ENCODE measurements at places on chromosomes 5 and 9.

- peaks cover 11% of the 10 kb centered on the region for H3K4me1 ChIP-seq
- no peak overlapping the region for H3K4me3 ChIP-seq
- H3K27me3 ChIP-seq: no peaks in the 10 kb centered on the region
- peak; percentile 77 for DNase-seq
- H3K27ac ChIP-seq: no peak overlapping the region
Observed at GRCh38 chr9:129182625-129183494, 4.8 kb upstream of the IER5L start.

GRCh38 chr5:73497497-73498056, 665 bp upstream of the BTF3 start:
- H3K4me1 ChIP-seq: peaks cover 3% of the 10 kb centered on the region
- H3K36me3 ChIP-seq: peaks cover 34% of the 10 kb centered on the region
- no peaks in the 10 kb centered on the region for H3K27me3 ChIP-seq
- peak overlapping the region; percentile 98 for H3K27ac ChIP-seq
- no peak for DNase-seq

GRCh38 chr9:73523391-73523790, 371.7 kb downstream of the ANXA1 start:
- no peaks in the 10 kb centered on the region for H3K27me3 ChIP-seq
- H3K4me3 ChIP-seq: no peak overlapping the region
- H3K4me1 ChIP-seq: no peaks in the 10 kb centered on the region
- DNase-seq: no peak
- H3K36me3 ChIP-seq: no peaks in the 10 kb centered on the region

DNA sequence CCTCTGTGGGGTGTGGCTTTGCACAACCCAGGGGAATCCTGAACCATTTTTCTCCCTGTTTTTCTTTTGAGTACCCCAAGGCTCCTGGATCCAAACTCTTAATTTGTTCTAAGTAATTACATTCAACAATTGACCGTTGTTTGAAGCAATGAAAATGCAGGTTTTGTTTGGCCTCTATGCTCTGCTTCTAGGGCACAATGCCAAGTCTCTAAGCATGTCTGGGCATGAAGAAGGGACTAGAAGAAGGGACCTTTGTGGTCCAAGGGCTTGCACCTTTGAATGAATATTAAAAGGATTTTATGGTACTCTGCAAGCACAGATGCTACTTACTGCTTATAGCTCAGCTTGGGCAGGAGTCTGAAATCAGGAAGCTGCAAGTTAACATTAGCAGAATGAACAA, 6.6 kb upstream of the ENC1 start:
- peaks cover 9% of the 10 kb centered on the region for H3K4me1 ChIP-seq
- H3K36me3 ChIP-seq: no peaks in the 10 kb centered on the region
- H3K27ac ChIP-seq: no peak overlapping the region

GRCh38 chr9:116152390-116152789, 1.2 kb upstream of the PAPPA start:
- DNase-seq: no peak
- H3K27ac ChIP-seq: no peak overlapping the region
- H3K4me3 ChIP-seq: no peak overlapping the region
- H3K27me3 ChIP-seq: peaks cover 14% of the 10 kb centered on the region
- no peaks in the 10 kb centered on the region for H3K4me1 ChIP-seq
- no peaks in the 10 kb centered on the region for H3K36me3 ChIP-seq

GRCh38 chr9:133453651-133454050, 6.1 kb upstream of the CACFD1 start:
- H3K4me1 ChIP-seq: no peaks in the 10 kb centered on the region
- peaks cover 71% of the 10 kb centered on the region for H3K27me3 ChIP-seq
- no peak overlapping the region for H3K4me3 ChIP-seq
- no peak for DNase-seq
- no peaks in the 10 kb centered on the region for H3K36me3 ChIP-seq

DNA sequence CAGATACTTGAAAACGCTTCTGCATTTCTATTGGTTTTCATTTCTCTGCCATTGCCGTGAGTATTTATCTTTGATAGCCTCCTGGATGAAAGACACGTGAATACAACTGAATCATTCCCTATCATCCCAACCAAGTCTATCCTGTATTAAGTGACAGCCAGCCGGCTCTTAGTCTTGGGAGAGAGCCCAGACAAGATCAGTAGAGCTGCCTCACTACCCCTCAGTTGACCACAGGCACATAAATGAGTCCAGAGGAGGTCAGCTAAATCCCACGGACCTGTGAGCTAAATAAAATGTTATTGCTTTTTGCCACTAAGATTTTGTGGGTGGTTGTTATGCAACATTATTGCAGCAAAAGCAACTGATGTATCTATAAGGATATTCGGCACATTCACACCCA, 639.0 kb upstream of the ACO1 start:
- H3K27me3 ChIP-seq: no peaks in the 10 kb centered on the region
- H3K4me1 ChIP-seq: no peaks in the 10 kb centered on the region
- H3K4me3 ChIP-seq: no peak overlapping the region
- no peak for DNase-seq
- H3K27ac ChIP-seq: no peak overlapping the region

DNA sequence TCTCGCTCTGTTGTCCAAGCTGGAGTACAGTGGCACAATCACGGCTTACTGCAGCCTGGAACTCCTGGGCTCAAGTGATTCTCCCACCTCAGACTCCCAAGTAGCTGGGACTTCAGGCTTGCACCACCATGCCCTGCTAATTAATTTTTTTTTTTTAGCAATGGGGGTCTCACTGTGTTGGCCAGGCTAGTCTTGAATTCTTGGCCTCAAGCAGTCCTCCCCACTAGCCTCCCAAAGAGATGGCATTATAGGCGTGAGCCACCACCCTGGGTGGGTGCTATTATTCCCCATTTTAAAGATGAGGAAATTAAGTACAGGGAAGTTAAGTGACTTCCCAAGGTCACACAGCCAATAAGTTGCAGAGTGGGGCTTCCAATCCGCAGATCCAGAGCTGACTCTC, 1.7 kb downstream of the NNT start:
- no peaks in the 10 kb centered on the region for H3K27me3 ChIP-seq
- H3K27ac ChIP-seq: no peak overlapping the region
- DNase-seq: no peak
- H3K36me3 ChIP-seq: peaks cover 22% of the 10 kb centered on the region
- H3K4me1 ChIP-seq: peaks cover 18% of the 10 kb centered on the region

GRCh38 chr9:119368681-119369581, at the start of gene BRINP1:
Gene BRINP1 (minus strand): TSS chr9:119369435. CDS start chr9:119313355, 56,080 bp downstream.
- H3K27ac ChIP-seq: no peak within 1 kb of the TSS
- no peaks in the 10 kb centered on the region for H3K4me1 ChIP-seq
- no peaks in the 10 kb centered on the region for H3K27me3 ChIP-seq
- no peak for DNase-seq

DNA sequence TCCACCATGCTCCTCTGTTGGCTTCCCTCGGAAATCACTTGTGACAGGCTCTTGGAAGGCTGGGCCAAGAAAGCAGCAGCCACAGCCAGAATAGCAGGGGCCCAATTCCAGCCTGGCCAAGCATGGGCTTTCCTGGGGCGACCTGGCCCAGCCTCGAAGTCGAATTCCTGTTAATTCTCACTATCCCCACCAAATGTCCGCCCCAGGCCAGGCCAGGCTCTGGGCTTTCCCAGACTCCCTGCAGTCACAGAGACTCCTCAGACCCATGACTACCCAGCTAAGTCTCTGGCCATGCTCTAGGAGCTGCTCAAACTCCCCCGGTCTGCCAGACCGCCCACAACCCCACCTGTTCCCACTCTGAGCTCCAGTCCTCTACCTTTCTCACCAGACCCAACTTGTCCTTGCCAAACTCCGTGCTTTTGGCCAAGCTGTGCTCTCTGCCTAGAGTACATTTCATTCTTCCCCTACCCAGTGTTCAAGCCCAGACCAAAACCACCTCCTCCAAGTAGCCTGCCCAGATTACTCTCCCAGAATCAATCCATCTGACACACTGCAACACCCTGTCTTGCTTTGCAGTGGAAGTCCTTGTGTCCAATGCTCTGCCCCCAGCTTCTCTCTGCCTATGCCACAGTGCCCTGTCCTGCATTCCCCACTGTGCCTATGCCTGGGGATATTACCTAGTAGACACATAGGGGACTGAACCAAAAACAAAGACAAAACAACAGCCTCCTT, 26.2 kb downstream of the SHB start:
- no peaks in the 10 kb centered on the region for H3K27me3 ChIP-seq
- DNase-seq: no peak
- H3K27ac ChIP-seq: no peak overlapping the region
- H3K4me1 ChIP-seq: peaks cover 65% of the 10 kb centered on the region

GRCh38 chr5:91651704-91652103, 268.6 kb upstream of the ARRDC3 start:
- no peak overlapping the region for H3K4me3 ChIP-seq
- H3K27me3 ChIP-seq: no peaks in the 10 kb centered on the region
- DNase-seq: no peak
- no peaks in the 10 kb centered on the region for H3K4me1 ChIP-seq
- H3K27ac ChIP-seq: no peak overlapping the region

GRCh38 chr9:123607479-123607878, 251.5 kb downstream of the CRB2 start:
- H3K36me3 ChIP-seq: no peaks in the 10 kb centered on the region
- no peak overlapping the region for H3K27ac ChIP-seq
- no peaks in the 10 kb centered on the region for H3K27me3 ChIP-seq
- no peak for DNase-seq

DNA sequence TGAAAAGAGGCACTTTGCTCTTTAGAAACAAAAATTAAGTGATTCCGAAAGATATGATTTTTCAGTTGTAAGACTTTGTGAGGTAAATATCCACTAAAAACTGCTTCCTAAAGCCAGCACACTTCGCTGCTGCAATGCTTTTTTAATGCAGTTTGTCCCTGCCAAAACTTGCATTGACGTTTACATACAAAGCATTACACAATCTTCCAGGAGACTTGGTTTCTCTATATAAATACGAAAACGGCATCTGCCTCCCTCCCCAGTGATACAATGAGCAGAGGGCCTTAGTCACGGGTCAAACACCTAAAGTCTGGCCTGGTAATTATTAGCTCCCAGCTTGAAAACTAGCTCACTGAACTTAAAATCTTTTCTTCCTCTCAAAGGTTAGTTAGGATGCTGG, 170.7 kb downstream of the TSSK1B start:
- no peaks in the 10 kb centered on the region for H3K27me3 ChIP-seq
- H3K4me1 ChIP-seq: no peaks in the 10 kb centered on the region
- H3K27ac ChIP-seq: no peak overlapping the region
- no peaks in the 10 kb centered on the region for H3K36me3 ChIP-seq

DNA sequence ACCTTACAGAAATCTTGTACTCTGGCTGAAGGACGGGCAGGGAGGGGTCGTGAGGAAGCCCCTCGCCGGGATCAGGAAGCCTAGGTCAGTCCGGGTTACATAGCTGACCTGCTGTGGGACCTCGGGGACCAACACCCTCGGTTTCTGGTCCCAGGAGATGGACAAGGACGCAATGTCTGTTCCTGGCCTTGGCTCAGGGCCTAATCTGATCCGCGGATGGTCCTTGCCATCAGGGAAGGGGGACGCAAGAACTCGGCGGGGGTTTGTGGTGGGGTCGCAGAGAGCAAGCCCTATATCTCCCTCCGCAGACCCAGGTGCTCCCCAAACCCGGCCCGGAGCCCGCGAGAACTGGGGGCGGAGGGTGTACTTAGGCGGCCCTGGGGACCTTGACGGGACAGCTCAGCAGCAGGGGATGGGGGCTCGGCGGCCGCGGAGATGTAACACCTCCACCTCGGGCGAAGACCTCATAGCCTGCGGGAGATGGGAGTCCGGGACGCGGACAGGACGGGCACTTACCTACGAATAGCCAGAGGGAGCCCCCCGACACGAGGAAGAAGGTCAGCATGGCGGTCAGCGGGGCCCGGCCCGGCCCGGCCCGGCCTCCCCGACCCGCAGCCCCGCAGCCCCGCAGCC, 353 bp downstream of the ACSL6 start:
- peak; percentile 32 for DNase-seq
- peak overlapping the region; percentile 50 for H3K4me3 ChIP-seq
- H3K36me3 ChIP-seq: no peaks in the 10 kb centered on the region
- peaks cover 14% of the 10 kb centered on the region for H3K4me1 ChIP-seq
- H3K27me3 ChIP-seq: peaks cover 8% of the 10 kb centered on the region
- H3K27ac ChIP-seq: no peak overlapping the region

DNA sequence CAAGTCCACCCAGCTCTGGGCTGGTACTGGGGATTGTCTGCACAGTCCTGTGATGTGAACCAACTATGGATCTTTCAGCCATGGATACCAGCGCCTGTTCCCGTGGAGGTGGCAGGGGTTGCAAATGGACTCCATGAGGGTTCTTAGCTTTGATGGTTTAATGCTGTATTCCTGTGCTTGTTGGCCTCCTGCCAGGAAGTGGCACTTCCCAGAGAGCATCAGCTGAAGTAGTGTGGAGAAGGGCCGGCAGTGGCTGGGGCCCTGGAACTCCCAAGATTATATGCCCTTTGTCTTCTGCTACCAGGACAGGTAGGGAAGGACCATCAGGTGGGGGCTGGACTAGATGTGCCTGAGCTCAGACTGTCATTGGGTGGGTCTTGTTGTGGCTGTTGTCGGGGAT, 1104.8 kb upstream of the COX7C start:
- DNase-seq: no peak
- H3K36me3 ChIP-seq: no peaks in the 10 kb centered on the region
- H3K27ac ChIP-seq: no peak overlapping the region
- H3K4me3 ChIP-seq: no peak overlapping the region

GRCh38 chr5:78591138-78591612, 57.4 kb downstream of the LHFPL2 start:
- DNase-seq: no peak
- peaks cover 3% of the 10 kb centered on the region for H3K4me1 ChIP-seq

DNA sequence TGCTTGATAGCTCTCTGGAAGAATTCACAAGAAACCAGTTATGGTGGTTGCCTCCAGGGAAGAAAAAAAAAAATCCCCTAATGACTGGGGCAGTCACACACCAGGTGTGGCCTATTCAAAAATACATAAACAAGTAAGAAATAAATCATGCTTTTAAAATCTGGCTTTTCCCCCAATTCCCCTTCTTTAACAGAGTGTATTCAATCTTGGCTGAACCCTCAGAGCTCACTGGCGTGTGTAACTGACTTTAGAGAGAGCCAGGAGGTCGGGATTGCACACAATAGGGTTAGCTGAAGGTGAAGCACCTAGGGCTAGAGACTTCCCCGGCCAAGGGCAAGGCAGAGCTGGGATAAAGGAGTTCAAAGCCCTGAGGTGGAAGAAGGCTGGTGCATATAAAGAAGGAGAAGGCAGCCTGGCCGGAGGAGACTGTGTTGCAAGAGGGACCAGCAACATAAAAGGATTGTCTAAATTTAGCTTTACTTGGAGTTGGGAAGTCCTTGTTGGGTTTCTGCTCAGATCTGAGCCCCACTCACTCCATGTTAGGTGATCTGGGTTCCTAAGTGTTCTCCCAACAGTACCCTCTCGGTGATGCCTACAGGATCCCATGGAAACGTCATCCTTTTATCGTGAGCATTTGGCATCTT, 19.7 kb downstream of the FNBP1 start:
- no peaks in the 10 kb centered on the region for H3K36me3 ChIP-seq
- H3K4me3 ChIP-seq: no peak overlapping the region
- DNase-seq: no peak
- H3K27ac ChIP-seq: no peak overlapping the region

Data from K562 (cell line).